ENCODE measurements at places on chromosomes 6 and 20. TPM values are rescaled to one million over a fixed set of nuclear protein-coding genes. Genes with fewer than 3 reads are reported as not detected.

GRCh38 chr20:20333866-20334265 is 34.0 kb upstream of the INSM1 start:
- H3K4me1 ChIP-seq = no peaks in the 10 kb centered on the region
- H3K36me3 ChIP-seq = no peaks in the 10 kb centered on the region
- no peak overlapping the region for H3K4me3 ChIP-seq
- no peak for DNase-seq
- no peak overlapping the region for H3K27ac ChIP-seq

DNA sequence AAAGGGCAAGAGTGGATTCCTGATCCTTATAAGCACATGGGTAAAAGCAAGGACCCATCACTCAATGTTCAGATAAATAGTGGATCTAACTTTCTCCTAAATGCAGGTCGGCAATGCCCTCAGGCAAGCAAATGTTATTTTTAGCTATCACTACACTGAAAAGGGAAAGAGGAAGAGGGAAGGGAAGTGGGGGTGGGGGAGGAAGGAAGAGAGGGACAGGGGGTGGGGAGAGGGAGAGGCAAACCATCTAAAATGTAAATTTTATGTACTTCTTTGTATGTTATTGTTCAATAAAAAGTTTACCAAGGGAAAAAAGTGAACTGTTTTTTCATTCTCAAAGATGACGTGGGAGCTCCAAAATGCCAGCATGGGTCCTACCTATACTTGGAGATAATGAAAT is 44.2 kb downstream of the CHD6 start:
- H3K27me3 ChIP-seq = no peaks in the 10 kb centered on the region
- no peak overlapping the region for H3K27ac ChIP-seq
- no peak overlapping the region for H3K4me3 ChIP-seq
- H3K4me1 ChIP-seq = peaks cover 3% of the 10 kb centered on the region
- no peak for DNase-seq

GRCh38 chr6:125952764-125953501 is 3.6 kb upstream of the HINT3 start:
- H3K27ac ChIP-seq = no peak overlapping the region
- H3K4me3 ChIP-seq = no peak overlapping the region
- H3K27me3 ChIP-seq = peaks cover 2% of the 10 kb centered on the region
- no peaks in the 10 kb centered on the region for H3K36me3 ChIP-seq
- H3K4me1 ChIP-seq = peaks cover 11% of the 10 kb centered on the region

DNA sequence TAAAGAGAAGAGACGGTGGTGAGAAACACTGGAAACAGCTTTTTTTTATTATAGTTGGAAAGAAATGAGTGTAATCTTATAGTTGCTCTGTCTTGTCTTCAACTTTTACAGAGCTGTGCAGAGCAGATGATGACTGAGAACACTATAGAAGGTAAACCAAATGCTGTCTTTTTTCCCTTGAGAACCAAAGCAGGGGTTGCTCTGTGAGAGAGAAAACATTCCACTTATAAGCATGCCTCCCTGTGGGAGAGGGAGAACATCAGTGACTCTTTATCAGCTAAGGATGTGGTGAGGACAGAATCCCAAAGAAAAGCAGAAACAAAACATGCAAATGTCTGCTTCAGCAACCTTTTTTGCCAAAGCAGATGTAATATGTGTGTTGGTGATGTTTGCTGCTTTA is 179.3 kb upstream of the HDDC2 start:
- no peak for DNase-seq
- no peaks in the 10 kb centered on the region for H3K4me1 ChIP-seq
- H3K27me3 ChIP-seq = no peaks in the 10 kb centered on the region

DNA sequence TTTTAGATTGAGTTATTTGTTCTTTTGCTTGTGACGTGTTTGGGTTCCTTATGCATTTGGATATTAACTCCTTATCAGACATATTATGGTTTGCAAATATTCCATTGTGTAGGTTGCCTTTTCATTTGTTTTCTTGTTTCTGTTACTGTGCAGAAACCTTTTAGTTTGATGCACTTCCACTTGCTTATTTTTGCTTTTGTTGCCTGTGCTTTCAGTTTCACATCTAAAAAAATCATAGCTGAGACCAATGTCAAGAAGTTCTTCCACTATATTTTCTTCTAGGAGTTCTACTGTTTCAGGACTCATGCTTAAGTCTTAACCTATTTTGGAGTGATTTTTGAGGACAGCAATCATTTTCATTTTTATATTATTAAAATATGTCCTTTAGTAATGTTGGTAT is 113.5 kb downstream of the EPM2A start:
- no peaks in the 10 kb centered on the region for H3K27me3 ChIP-seq
- no peaks in the 10 kb centered on the region for H3K36me3 ChIP-seq
- no peaks in the 10 kb centered on the region for H3K4me1 ChIP-seq
- no peak overlapping the region for H3K27ac ChIP-seq
- H3K4me3 ChIP-seq = no peak overlapping the region

GRCh38 chr20:59723108-59723500 is 118.8 kb downstream of the PHACTR3 start:
- no peak overlapping the region for H3K27ac ChIP-seq
- DNase-seq = no peak
- no peaks in the 10 kb centered on the region for H3K4me1 ChIP-seq
- no peaks in the 10 kb centered on the region for H3K27me3 ChIP-seq
- no peak overlapping the region for H3K4me3 ChIP-seq

DNA sequence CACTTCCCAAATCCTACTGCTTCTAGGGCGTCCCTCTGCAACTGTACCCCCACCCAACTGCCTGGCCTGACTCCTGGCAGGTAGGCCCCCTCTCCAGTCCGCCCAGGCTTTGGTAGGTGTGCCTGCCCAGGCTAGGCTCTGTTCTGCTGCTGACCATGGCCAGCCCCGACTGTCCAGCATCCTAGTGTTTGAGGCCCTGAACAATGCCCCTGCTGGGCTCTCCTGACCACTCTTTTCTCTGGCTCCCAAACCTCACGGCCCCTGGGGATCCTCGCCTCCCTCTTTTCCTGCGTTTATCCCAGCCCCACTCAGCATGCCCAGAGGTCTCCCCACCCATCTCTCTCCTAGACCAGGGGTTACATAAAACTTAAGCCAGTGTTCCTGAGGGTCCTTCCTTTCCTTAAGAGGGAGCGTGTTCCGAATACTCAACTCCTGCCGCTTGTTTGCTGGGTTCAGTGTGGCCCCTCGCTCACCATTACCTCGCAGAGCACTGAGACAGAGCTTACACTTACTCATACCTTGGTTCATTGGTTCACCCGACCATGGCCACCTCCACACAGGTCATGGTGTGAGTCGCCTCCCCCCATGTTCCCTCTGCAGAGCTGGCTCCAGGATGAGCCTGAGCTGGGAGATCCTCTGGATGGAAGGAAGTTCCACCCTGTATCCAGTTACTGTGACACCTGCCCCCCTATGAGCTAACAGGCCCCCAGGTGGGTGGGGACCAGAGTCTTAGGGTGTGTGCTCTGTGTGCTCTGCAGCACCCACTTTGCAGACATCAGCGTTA is 21.0 kb upstream of the MYT1 start:
- H3K4me3 ChIP-seq = no peak overlapping the region
- no peak for DNase-seq
- no peaks in the 10 kb centered on the region for H3K4me1 ChIP-seq
- H3K27me3 ChIP-seq = peaks cover 12% of the 10 kb centered on the region
- H3K27ac ChIP-seq = no peak overlapping the region
- no peaks in the 10 kb centered on the region for H3K36me3 ChIP-seq

DNA sequence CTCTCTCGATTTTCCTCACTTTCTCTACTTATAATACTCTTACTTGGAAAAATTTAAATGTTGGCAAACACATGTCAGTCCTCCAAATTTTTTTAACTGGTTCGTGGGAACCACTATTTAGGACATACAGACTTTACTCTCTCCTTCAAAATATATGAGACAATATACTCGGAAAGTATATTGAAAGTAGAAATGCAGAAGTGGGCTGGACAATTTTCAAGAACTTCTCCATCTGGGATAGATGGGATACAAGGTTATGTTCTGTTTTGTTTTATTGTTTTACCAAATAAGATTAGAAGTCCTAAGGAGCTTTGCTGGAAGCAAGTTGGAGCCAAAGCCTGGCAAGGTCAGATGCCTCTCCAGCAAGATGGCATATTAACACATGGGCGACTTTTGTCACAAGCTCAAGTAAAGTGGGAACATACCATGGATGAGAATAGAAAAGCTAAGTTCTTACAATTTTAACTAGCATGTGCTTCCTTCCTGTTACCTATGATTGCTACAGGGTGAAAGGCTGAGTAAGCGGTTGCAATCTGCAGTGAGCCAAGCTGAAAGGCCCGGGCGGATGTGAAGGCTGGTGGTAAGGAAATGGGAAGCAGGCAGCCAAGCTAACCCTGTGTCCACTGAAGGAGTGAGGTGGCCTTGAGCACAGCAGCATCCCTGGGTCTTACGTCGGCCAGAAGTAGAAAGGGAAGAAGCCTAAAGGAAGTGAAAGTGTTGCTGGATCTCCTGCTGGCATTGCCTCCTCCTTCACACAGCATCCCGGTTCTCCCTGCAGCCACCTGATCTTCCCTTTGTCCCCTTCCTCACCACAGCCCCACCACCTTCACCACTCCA is 7.1 kb downstream of the MAP3K5 start:
- no peak overlapping the region for H3K4me3 ChIP-seq
- no peak overlapping the region for H3K27ac ChIP-seq
- H3K27me3 ChIP-seq = no peaks in the 10 kb centered on the region
- no peaks in the 10 kb centered on the region for H3K36me3 ChIP-seq

- no peaks in the 10 kb centered on the region for H3K36me3 ChIP-seq
- no peaks in the 10 kb centered on the region for H3K4me1 ChIP-seq
- DNase-seq = no peak
- no peaks in the 10 kb centered on the region for H3K27me3 ChIP-seq
Observed at GRCh38 chr6:102525336-102525735, 1131.8 kb downstream of the GRIK2 start.

Gene LY6G6F
- total RNA-seq = not detected

Gene HSD17B8
- total RNA-seq = 2.6 TPM

Gene BEND3
- 3.7 TPM for total RNA-seq

Gene VTA1
- 72.4 TPM for total RNA-seq

Gene IL20RA
- total RNA-seq = 0.07 TPM

Gene NFS1
- total RNA-seq = 33.0 TPM

Data from astrocyte (in vitro differentiated cells and primary cell).